ENCODE measurements at places on chromosomes 13 and 19. TPM values are rescaled to one million over a fixed set of nuclear protein-coding genes. Genes with fewer than 3 reads are reported as not detected.
A peak's percentile ranks its signal among the peaks of the same experiment; 100 is the strongest.

The GRK1 gene
- total RNA-seq = not detected

The PSG1 gene
- not detected for total RNA-seq

The DLEU7 gene
- not detected for total RNA-seq

The ZNF581 gene
- total RNA-seq = 24.7 TPM

The MTUS2 gene
- total RNA-seq = 0.81 TPM

The CCDC8 gene
- total RNA-seq = not detected

The TMEM238 gene
- 14.2 TPM for total RNA-seq

DNA sequence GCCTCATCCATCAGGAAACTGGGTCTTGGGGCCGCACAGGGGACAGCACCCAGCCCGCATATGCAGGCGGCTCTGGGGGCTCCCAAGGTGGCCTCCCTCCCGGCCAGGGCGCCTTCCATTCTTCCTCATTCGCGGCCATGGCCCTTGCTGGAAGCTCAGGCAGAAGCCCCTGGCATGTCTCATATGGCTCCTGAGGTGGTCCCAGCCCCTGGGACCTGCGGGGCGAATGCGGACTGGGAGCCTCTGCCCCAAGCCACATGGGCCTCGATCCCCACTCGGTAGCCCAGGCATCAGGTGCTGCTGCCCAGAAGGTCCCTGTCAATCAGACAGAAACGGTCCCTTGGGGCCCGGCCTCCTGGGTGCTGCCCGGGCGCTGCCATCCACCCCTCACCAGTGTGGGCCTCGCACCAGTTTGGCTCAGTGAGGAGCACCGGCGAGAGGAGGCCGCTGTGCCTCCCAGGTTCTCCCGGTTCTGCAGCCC, 301.6 kb downstream of the TEX29 start:
- H3K27me3 ChIP-seq = no peaks in the 10 kb centered on the region
- H3K36me3 ChIP-seq = no peaks in the 10 kb centered on the region
- DNase-seq = no peak
- H3K4me3 ChIP-seq = no peak overlapping the region
- no peaks in the 10 kb centered on the region for H3K4me1 ChIP-seq

- no peaks in the 10 kb centered on the region for H3K27me3 ChIP-seq
- no peak for DNase-seq
- H3K36me3 ChIP-seq = peaks cover 6% of the 10 kb centered on the region
- H3K4me3 ChIP-seq = no peak overlapping the region
- H3K27ac ChIP-seq = no peak overlapping the region
- peaks cover 25% of the 10 kb centered on the region for H3K4me1 ChIP-seq
Observed at GRCh38 chr19:17499648-17500446, 11.6 kb upstream of the PGLS start.

DNA sequence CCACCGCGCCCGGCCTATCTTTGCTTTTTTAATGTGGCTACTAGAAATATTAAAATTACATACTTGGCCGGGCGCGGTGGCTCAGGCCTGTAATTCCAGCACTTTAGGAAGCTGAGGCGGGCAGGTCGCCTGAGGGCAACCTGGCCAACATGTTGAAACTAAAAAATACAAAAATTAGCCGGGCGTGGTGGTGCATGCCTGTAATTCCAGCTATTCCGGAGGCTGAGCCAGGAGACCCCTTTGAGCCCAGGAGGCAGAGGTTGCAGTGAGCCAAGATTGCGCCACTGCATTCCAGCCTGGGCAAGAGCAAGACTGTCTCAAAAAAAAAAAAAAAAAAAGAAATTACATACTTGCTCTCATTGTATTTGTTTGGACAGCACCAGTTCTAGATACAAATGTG, 34.8 kb upstream of the DPRX start:
- no peaks in the 10 kb centered on the region for H3K27me3 ChIP-seq
- no peak overlapping the region for H3K4me3 ChIP-seq
- no peak for DNase-seq
- H3K36me3 ChIP-seq = no peaks in the 10 kb centered on the region

DNA sequence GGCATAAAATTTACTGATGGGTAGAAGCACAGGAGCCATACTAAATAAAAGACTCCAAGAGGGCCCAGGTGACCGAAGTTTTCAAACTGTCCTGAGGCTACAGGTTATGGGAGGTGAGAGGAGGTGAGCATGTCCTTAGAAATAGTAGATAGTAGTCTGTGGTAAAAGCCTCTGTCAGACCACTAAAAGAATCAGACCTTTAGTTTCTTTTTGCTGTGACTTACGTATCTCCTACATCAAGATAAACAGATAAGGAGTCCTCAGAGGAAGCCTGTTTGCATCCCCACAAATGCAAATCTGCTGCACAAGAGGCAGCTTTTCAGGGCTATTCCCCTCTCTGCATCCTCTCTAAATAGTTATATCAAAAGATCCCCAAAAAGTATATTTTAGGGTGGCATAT, 711.6 kb upstream of the SLITRK6 start:
- H3K27me3 ChIP-seq = no peaks in the 10 kb centered on the region
- no peak overlapping the region for H3K4me3 ChIP-seq
- no peak for DNase-seq
- H3K27ac ChIP-seq = no peak overlapping the region
- H3K36me3 ChIP-seq = no peaks in the 10 kb centered on the region

- DNase-seq = no peak
- H3K36me3 ChIP-seq = no peaks in the 10 kb centered on the region
Observed at GRCh38 chr13:98996046-98996445, 18.2 kb upstream of the DOCK9 start.

- H3K36me3 ChIP-seq = no peaks in the 10 kb centered on the region
- DNase-seq = no peak
- no peaks in the 10 kb centered on the region for H3K27me3 ChIP-seq
- no peak overlapping the region for H3K27ac ChIP-seq
- no peak overlapping the region for H3K4me3 ChIP-seq
- H3K4me1 ChIP-seq = no peaks in the 10 kb centered on the region
Observed at GRCh38 chr13:84543962-84544361, 661.7 kb upstream of the SLITRK1 start.

- H3K27ac ChIP-seq = peak overlapping the region; percentile 55
- no peaks in the 10 kb centered on the region for H3K27me3 ChIP-seq
- H3K4me3 ChIP-seq = peak overlapping the region; percentile 72
Observed at GRCh38 chr13:110560601-110561343, 750 bp downstream of the RAB20 start.

DNA sequence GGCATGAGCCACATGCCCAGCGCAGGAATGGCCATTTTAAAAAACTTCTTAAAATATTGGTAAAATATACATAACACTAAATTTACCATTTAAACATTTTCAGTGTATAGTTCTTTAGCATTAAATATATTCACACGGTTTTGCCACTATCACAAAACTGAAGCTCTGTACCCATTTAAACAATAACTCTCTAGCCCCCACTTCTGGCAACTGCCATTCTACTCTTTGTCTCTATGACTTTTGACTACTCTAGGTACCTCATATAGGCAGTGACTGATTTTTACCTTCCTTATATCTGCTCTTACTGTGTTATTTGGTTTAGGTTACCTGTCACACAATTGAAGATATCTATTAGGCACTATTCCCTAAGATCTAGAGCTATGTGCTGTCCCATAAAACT, 2.3 kb upstream of the KBTBD7 start:
- peaks cover 17% of the 10 kb centered on the region for H3K4me1 ChIP-seq
- H3K27me3 ChIP-seq = no peaks in the 10 kb centered on the region
- no peak overlapping the region for H3K27ac ChIP-seq
- H3K4me3 ChIP-seq = no peak overlapping the region
- no peak for DNase-seq

- peak overlapping the region; percentile 75 for H3K27ac ChIP-seq
- H3K36me3 ChIP-seq = no peaks in the 10 kb centered on the region
- H3K4me1 ChIP-seq = peaks cover 64% of the 10 kb centered on the region
- H3K4me3 ChIP-seq = peak overlapping the region; percentile 76
- DNase-seq = no peak
Observed at GRCh38 chr19:55257461-55258420, 1.1 kb downstream of the PPP6R1 start.

GRCh38 chr13:45195421-45195820, 5.4 kb downstream of the KCTD4 start:
- H3K27me3 ChIP-seq = no peaks in the 10 kb centered on the region
- no peaks in the 10 kb centered on the region for H3K4me1 ChIP-seq
- no peaks in the 10 kb centered on the region for H3K36me3 ChIP-seq
- no peak overlapping the region for H3K4me3 ChIP-seq

DNA sequence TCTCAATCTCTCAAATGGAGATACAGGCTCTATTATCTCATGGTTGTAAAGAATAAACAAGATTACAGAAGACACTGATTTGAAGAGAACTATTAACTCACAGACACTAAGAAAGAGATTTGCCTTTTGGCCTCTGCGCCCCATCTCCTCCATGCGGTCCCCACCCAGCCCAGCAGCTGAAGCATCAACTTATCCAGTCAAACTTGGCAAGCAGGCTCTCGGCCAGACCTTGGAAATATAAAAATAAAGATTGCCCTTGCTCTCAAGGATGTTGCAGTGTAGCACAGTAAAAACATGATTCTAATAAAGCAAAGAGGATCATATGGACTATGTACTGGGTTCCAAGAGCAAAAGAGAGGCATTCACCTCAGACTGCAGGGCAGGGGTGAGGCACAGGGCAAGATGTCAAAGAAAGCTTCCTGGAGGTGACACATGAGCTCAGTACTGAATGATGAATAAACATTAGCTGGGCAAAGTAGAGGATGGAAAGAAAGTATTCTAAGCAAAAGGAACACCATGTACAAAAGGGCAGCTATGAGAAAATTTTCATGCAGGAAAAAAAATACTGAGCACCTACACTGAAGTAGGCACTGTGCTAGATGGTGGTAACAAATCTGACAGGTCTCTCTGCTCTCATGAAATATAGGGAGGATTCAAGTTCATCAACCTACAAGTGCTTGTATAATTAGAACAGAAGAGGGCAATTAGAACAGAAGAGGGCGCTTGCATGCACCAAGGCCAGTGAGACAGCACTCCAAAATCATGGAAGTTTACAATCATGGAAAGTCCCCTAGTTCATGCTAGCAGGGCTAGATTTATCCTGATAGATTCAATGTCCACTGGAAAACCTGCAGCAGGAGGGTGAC, 85.0 kb downstream of the SACS start:
- DNase-seq = no peak
- H3K4me3 ChIP-seq = no peak overlapping the region
- no peaks in the 10 kb centered on the region for H3K4me1 ChIP-seq
- H3K27me3 ChIP-seq = no peaks in the 10 kb centered on the region

- H3K27me3 ChIP-seq = no peaks in the 10 kb centered on the region
- H3K4me1 ChIP-seq = no peaks in the 10 kb centered on the region
- no peak overlapping the region for H3K4me3 ChIP-seq
- no peaks in the 10 kb centered on the region for H3K36me3 ChIP-seq
- no peak for DNase-seq
- no peak overlapping the region for H3K27ac ChIP-seq
Observed at GRCh38 chr13:108932196-108932595, 302.8 kb downstream of the MYO16 start.

DNA sequence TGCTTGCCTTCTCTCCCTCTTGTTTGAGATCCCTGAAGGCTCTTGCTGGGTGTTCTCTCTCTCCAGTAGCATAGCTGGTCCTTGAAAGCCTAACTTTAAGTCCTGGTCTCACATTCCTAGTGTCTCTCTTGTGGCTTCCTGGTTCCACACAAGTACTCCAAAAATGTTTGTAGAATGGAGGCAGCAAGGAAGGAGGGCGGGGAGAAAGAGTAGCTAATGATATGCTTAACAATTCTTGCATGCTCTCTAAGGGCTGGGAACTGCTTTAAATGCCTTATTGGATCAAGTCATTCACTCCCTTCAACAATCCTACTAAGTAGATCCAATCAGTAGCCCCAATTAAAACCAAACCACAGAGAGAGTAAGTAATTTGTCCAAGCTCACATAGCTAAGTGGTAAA, 357.3 kb downstream of the KLF5 start:
- DNase-seq = no peak
- H3K27ac ChIP-seq = no peak overlapping the region
- H3K4me3 ChIP-seq = no peak overlapping the region
- H3K27me3 ChIP-seq = no peaks in the 10 kb centered on the region

GRCh38 chr13:87887459-87888123, 216.4 kb downstream of the SLITRK5 start:
- H3K27ac ChIP-seq = no peak overlapping the region
- no peaks in the 10 kb centered on the region for H3K4me1 ChIP-seq
- DNase-seq = no peak
- H3K36me3 ChIP-seq = no peaks in the 10 kb centered on the region
- no peak overlapping the region for H3K4me3 ChIP-seq

DNA sequence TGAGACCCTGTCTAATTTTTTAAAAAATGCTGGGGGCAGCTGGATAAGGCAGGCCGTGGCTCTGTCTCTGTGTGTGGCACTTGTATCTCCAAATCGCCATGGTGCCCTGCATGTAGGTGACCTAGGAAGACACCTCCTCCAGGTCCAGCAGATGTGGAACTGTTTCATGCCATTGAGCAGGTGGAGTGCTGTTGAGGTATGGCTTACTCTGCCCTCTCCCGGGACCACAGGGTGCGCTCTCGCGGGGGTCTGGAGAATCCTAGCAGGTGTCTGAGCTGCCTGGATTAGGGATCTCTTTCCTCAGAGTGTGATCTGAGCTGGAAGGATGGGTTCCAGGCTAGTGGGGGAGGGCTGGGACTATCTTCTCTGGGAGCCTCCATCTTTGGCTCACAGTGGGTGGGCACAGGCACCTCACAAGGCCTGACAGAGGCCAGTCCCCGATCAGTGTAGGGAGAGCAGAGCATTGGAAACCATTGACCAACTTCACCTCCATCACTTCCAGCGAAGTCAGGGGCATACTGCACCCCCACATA, 67.7 kb upstream of the TM9SF2 start:
- H3K27me3 ChIP-seq = no peaks in the 10 kb centered on the region
- peaks cover 62% of the 10 kb centered on the region for H3K4me1 ChIP-seq
- H3K36me3 ChIP-seq = no peaks in the 10 kb centered on the region
- peak overlapping the region; percentile 0 for H3K4me3 ChIP-seq

DNA sequence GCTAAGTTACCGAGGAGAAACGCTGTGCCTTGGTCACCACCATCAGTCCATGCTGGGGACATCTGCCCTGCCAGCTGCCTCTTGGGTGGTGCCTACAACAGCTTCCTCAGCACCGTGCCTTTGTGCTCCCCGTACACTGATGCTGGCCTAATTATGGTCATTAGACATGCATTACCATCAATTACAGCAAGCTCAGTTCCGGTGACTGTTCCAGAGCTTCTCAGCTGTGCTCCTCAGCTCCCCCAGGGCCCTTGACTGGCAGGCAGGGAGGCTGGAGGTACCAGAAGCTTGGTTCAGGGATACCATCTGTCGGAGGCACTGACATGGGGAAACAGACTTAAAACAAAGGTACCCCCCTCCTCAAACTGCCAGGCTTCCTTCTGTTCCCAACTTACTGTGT, 40.2 kb downstream of the CILP2 start:
- DNase-seq = no peak
- peaks cover 22% of the 10 kb centered on the region for H3K4me1 ChIP-seq
- H3K27me3 ChIP-seq = no peaks in the 10 kb centered on the region
- H3K4me3 ChIP-seq = no peak overlapping the region
- H3K27ac ChIP-seq = no peak overlapping the region
- peaks cover 8% of the 10 kb centered on the region for H3K36me3 ChIP-seq

- H3K27me3 ChIP-seq = no peaks in the 10 kb centered on the region
- H3K4me1 ChIP-seq = peaks cover 40% of the 10 kb centered on the region
- peak overlapping the region; percentile 98 for H3K27ac ChIP-seq
- DNase-seq = peak; percentile 69
- peaks cover 28% of the 10 kb centered on the region for H3K36me3 ChIP-seq
- peak overlapping the region; percentile 88 for H3K4me3 ChIP-seq
Observed at GRCh38 chr19:49875857-49876421, 1.2 kb downstream of the AKT1S1 start.

All from CD4-positive, alpha-beta T cell (primary cell).